ENCODE measurements at places on chromosomes 3 and 15. TPM values are rescaled to one million over a fixed set of nuclear protein-coding genes. Genes with fewer than 3 reads are reported as not detected.

DNA sequence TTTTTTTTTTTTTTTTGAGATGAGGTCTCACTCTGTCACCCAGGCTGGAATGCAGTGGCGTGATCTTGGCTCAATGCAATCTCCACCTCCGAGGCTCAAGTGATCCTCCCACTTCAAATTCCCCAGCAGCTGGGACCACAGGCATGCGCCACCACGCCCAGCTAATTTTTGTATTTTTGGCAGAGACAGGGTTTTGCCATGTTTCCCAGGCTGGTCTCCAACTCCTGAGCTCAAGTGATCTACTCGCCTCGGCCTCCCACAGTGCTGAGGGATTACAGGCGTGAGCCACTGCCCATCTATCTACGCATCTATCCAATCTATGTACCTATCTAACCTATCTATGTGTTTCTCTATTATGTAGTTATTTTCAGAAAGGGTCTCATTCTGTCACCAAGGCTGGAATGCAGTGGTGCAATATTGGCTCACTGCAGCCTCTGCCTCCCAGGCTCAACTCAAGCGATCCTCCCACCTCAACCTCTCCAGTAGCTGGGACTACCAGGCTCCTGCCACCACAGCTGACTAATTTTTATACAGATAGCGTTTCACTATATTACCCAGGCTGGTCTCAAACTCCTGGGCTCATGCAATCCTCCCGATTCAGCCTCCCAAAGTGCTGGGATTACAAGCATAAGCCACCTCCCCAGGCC lies 20.2 kb upstream of the GPX1 start:
- no peak for DNase-seq

DNA sequence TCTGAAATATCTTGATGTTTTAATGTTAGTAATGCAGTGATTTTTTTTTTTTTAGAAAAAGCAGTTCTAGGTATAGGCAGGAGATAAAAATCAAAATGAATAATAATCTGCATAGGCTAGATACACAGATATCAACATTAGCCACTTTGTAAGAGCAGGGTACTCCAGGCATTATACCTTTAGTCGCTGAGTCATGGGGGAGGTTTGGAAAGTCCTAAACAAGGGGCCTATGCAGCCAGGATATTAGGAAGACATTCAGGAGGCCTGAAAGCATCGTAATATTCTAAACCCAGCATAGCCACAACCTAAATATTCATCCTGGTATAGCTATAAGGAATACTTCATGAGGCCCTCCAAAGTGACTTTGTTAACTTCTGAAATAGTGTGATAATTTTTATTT lies 258.1 kb upstream of the NECTIN3 start:
- no peak for DNase-seq

The TRPM1 gene
- 0.54 TPM for polyA plus RNA-seq

DNA sequence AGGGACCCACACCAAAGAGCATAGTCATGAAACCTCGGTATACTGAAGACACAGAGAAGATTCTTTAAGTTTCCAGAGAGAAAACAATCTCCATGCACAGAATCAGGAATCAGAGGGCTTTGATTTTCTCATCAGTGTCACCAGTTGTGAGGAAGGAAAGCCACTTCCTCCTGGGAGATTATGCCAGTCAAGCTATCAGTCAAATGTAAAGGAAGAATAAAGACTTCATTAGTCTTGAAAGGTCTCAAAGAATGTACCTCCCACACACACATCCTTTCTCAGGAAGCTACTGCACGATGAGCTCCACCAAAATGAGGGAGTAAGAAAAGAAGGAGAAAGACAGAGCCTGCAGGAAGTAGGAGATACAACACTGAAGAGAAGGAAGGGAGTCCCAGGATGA lies 486.3 kb downstream of the SHQ1 start:
- DNase-seq, result no peak
